ENCODE measurements at places on chromosomes 4 and X.

- no peak for DNase-seq
Measured at GRCh38 chrX:31715675-31716074, 643.8 kb upstream of the FTHL17 start.

DNA sequence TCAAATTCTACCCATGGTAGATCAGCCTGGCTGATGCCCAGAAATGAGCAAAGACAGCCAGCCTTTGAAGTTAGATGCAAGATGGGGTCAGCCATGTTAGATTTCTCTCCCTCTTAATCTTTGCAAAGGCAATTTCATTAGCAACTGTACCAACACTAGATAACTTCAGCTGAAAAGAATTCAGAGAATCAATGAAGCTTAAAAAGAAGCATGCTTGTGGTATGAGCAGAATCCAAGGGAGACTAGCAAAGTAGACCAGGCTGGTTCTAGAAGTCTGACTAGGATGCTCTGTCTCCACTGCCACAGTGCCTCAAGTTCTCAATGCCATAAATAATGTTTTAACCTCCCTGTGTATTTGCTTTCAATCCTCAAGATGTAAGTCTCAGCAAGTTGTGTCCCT is 247.3 kb downstream of the SLC7A11 start:
- no peak for DNase-seq

DNA sequence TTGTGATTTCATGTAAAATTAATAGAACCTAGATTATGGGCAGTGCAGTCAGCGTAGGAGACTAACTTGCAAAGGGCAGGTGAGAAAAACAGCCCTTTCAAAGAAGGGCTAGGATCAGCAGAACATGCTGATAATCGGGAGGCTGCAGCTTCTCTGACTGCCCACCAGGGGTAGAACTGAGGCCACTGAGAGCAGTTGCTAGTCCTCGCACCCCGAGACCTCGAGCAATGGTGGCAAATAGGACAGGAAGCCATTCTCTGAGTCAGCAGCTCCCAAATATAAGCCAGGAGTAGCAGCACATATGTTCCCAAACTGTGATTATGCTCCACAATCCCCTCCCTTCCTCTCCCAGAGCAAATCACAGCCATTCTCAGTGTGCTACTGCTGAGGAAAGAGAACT is 186.5 kb downstream of the MSL3 start:
- DNase-seq: peak; percentile 57

- no peak for DNase-seq
Measured at GRCh38 chr4:154406018-154406795, 85.4 kb downstream of the DCHS2 start.

GRCh38 chrX:119071381-119071780 is 1.4 kb upstream of the CT47C1 start:
- no peak for DNase-seq

DNA sequence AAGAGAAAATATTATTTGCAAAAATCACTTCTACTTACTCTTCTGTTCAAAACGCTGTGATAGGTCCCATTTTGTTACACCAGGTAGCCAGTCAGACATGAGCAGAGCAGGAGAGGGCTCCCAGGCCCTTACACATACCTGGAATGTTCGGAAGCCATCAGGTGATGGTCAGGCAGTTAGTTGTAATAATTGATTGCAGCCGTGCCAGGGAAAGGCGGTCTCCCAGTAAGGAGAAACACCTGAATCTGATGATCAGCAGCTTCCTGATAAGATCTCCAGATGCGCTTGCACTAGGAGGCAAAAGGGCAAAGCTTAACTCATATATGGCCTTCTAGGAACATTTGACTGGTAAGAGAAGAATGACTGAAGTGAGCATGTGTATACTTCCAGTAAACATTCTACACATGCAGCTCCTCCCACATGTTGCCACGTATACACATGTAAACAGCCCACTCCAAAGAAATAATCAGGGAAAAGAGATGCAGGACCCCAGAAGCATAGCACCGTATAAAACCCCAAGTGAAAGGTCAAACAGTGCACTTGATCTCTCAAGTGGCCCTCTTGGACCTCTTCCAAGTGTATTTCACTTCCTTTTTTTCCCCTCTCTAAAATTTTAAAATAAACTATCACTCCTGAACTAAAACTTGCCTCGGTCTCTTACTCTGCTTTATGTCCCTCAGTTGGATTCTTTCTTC is 1338.0 kb downstream of the FSTL5 start:
- DNase-seq: no peak

GRCh38 chrX:149010013-149010852 is 494.9 kb downstream of the IDS start:
- no peak for DNase-seq

DNA sequence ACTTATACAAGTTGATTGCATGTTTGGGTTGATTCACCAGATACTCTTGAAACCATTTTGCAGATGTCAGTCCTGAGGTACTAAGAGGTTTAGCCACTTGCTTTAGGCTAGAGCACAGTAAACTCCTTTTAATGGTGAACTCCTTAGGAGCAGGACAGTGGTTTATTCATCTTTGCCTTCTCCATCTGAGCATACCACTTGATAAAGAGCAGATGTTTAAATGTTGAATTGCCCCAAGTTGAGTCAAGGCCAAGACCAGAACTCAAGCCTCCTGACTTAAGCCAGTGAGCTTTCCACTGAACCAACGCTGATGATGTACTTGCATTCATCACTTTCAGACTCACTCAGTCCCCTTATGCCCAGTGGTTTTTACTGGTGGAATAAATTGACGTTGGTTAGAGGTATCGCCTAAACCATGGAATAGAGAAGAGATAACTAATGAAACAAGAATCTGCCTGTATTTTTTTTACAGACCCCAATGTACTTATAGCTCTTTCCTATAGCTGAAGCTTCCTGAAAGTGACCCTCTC is 7.5 kb downstream of the DAPP1 start:
- no peak for DNase-seq

- DNase-seq: no peak
Measured at GRCh38 chr4:165207016-165207430, 338 bp upstream of the KLHL2 start.
